ENCODE measurements at places on chromosomes 5 and 9.

DNA sequence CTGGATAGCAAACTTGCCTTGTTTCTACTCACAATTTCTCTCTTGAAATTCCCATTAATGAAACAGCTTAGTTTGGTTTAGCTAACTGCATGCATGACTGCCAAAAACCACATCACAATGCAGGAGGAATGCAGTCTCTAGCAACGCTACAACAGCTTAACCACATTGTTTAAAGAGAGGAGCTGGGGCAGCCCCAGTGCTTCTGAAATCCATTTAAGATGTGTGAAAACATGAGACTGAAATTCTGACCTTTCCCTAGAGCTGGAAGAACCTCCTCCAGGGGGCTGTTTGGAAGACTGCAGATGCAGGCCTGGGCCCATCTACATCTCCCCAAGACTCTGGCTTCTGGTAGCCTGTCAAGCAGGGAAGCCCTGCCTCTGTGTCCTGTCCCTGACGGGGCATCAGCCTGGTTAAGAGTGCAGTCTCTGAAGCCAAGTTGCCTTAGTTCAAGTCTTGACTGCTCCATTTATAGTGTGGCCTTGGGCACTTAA, 157.1 kb downstream of the ZNF462 start:
- DNase-seq: no peak

DNA sequence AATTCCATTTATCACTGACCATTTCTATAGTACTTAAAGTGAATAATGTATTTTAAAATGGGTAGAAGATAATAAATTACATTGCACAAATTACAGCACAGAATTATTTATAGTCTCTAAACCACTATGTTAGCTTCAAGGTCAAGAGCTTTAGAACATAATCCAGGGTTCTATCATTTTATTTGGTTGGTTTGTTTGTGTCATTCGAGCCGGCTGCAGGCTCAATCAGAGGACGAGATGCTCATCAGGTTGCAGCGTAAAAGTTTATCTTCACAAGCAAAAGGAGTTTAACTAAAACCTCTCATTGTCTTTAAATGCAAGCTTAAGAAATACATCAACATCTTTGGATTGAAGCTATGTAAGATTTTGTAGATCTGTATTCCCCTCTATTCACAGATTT, 523.8 kb downstream of the EFNA5 start:
- no peak for DNase-seq

GRCh38 chr9:5614192-5614591, 14.7 kb upstream of the RIC1 start:
- no peak for DNase-seq

DNA sequence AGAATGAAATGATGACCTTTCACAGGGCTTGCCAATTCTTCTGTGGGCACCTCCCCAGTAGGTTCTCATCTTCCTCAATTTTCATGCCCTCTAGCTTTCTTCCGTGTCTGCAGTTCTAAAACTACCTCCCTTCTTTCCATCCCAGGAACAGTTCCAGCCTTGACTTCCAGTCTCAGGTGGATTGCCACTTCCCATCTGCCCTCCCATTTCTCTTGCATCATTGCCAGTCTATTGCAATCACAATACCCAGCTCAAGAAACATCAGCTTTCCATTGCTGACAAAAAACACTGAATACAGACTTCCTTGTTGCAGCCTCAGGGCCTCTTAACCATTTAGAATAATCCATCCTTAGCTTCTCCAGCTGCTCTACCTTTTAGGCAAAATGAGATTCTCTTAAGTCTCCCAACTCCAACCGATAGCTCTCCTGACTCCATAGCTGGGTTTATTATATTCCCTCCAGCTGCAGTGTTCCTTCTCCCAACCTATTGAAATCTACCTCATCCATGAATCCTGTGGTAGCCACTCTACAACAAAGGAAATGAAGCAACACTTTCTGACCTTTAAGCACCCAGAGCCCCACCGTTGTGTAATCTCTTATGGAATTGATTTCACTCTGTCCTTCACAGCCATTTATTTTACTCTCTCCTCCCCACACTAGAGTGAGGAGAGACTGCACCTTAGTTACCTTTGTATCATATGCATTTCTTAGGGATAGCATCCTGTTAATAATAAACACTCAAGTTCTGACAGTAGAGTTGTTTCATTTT, 75.6 kb upstream of the PCA3 start:
- no peak for DNase-seq

DNA sequence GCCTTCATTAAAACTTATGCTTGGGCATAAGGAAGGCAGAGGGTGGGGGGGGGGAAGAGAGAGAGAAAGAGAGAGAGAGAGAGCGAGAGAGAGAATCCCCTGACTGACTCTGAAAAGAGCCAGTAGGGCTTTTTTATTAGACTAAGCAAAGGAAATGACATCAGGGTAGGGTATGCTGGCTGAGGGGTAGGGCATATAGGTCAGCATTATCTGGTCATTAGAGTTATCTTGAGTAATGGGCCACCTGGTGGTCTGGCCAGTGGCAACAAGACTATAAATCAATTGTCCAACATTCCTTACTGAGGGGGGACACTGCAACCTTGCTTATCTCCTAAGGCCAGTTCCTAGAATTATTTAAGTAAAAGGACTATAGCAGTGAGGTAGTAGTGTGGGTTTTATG, 67.2 kb downstream of the TSSK1B start:
- DNase-seq: no peak

- DNase-seq: no peak
Measured at GRCh38 chr5:44885903-44886302, 77.2 kb downstream of the MRPS30 start.

DNA sequence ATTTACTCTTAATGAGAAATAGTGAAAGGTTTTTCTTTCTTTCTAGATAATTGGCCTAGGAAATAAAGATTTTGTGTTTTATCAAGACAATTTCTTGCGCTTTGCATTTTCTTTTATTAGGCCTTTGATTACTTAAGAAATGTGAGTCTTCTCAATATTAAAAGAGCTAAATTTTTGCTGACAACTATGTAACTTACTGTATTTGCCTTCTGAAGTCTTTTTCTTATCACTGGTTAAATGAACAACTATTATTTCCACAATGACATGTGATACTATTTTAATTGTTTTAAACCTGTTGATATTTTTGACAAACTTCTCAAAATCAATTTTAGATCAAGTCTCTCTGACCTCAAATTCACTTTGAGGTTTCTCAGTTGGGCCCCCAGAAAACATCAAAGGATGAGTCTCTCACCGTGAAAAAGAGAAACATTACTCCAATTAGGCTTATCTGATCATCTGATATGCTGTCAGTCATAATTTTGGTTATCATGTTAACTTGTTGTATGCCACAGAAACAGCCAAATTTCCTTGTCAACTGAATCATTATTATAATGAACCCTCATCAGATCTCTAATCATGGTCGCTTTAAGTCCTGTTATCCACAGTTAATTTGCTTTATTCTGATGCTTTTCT, 48.8 kb downstream of the RAPGEF1 start:
- DNase-seq: no peak

DNA sequence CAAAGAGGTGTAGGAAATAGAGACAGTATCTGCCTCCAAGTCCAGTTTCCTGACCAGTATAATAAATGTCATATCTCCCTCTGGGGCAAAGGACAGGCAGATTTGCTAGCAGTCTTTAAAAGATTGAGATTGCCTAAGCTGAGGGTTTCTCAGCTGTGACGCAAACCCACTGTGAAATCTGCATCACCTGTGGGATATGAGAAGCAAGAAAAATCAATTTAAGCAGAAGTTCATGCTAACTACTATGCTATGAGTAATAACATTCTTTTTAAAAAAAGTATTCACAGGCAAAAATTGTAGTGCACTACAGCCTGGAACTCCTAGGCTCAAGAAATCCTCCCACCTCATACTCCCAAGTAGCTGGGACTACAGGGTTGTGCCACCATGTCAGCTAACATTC, 168.1 kb upstream of the POC5 start:
- no peak for DNase-seq

- no peak for DNase-seq
Measured at GRCh38 chr5:41157272-41157894, 55.9 kb downstream of the C6 start.

GRCh38 chr5:1294835-1295649, at the start of gene TERT:
Gene TERT, minus strand, starts transcription at chr5:1295068. Its CDS starts 79 bp downstream, at chr5:1294989.
- peak; percentile 80 for DNase-seq

DNA sequence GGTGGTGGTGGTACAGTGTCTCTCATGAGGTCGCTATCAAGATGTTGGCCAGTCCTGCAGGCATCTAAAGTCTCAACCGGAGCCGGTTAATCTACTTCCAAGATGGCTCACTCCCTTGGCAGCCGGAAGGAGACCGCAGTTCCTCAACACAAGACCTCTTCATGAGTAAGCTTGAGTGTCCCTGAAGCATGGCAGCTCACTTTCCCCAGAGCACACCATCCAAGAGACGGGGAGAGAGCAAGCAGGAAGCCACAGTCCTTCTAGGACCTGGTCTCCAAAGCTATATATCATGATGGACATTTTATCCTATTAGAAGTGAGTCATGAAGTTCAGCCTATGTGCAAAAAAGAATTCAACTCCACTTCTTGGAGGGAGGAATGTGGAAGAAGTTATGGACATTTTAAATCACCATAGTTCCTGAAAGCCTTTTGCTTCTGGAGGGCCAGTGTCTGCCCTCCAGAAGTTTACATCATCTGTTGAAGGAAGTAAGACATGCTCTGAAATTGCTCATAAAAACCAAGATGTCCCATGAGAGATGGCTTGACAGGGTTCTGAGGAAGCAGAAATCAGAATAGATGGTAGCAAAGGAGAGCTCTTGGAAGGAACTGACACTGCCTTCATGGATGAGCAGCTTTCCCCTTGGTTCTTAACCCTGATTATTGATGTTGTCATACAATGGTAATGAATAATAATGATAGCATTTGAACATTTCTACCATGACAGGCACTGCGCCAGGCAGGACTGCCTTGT, 21.3 kb downstream of the GALNT10 start:
- DNase-seq: no peak

GRCh38 chr5:82673057-82673809, 395.1 kb upstream of the RPS23 start:
- no peak for DNase-seq

GRCh38 chr5:179113945-179114641, 53.9 kb downstream of the ZNF354C start:
- no peak for DNase-seq

DNA sequence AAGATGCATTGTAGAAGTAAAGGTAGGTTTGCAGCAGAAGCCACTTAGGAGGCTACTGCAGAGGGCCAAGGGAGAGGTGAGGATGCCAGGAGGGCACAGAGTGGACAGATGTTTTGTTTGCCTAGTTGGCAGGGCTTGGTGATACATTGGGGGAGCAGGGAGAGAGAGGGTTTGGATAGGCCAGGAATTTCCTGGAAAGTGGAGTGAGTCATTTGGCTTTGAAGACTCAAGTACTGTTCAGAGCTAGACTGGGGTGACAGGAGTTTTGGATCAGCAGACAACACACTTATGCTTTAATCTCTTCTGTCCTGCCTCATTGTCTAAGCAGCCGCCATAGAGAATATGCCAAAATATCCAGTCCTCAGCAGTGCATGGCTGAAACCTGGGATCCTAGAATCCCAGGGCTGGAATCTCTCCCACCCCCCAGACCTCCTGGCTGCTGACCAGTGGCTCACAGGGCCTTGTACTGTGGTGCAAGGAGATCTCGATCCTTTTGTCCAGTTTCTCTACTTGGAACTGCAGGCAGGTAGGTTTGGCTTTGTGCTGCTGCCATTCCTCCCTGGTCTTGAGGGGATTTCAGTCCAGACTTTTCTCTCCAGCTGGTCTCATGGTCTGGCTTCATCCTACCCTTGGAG, 11.0 kb downstream of the TMEM268 start:
- no peak for DNase-seq

DNA sequence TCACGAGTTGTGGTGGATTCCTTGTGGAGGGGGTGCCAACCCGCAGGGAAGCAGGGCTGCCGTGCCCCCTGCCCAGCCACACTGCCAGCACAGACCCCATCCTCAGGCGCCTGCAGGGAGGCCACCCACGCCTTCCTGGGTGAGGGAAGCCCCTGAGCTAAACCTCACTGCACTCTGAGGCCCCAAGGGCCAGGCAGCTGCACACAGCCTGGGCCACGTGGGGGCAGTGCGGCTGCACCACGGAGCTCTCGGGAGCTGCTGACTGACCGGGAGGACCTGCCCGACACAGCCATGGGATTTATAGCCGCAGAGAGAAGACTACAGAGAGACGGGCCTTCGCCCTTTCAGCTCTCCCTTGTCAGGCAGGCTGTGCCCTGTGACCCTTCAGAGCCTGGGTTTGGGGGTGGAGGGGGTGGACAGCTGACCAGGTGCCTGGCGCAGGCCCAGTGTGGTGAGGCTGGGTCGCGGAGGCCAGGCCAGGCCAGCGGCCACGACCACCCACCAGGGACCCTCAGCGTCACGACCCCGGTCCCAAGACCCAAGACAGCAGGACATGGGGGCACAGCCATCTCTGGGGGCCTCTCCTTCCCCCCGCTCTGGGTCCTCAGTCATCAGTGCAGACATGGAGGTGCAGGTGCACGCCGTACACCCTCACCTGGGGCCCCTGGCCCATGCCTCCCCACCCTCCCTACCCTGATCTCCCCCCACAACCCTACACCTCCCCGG, 4.3 kb upstream of the AHRR start:
- peak; percentile 51 for DNase-seq

DNA sequence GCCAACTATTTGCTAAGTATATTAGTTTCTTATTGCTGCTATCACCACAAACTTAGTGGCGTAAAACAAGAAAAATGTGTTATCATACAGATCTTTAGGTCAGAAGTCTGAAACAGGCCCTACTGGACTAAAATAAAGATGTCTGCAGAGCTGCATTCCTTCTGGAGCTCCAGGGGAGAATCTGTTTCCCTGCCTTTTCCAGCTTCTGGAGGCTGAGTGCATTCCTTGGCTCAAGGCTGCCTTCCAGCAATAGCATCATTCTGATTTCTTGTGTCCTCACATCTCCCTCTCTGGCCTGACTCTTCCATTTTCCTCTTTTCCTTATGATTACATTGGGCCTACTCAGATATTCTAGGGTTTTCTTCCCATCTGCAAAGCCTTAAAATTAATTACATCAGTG, 15.9 kb downstream of the MAN2A1 start:
- no peak for DNase-seq

GRCh38 chr9:36093384-36093783, 43.1 kb upstream of the GLIPR2 start:
- no peak for DNase-seq

DNA sequence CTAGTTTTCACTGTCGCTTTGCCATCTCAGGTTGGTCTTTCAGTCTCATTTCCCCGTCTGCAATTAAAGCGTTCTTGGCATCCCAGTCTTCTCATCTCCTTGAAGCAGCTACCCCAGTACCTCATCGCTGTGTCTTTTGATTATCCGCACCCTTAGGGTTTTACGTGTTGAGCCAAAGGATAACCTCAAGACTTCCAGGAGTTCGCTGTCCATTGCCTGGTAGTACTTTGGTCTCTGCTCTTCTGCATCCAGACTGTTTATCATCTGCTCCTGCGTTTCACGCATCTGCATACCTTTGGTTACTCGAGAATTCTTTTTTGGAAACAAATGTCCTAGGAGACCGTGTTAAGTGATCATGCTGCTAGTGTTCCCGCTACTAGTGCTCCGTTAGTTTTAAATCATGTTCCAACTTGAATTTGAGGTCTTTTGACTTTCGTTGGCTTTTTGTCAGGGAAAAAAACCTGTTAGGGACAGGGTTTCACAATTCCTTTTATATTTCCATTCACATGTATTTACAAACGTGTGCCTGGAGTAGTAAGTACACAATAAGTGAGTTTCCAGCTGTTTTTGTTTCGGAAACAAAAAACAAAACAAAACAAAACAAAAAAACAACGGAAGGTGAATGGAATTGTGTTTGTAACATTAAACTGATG, 888 bp downstream of the RABGAP1 start:
- no peak for DNase-seq

- no peak for DNase-seq
Measured at GRCh38 chr5:88813244-88813643, 69.7 kb downstream of the MEF2C start.
